Activated T-cell treated with anti-CD3 and anti-CD28 coated beads, Interleukin-2, amount 50 U/mL, for 72 hours (primary cell): ENCODE measurements at places on chromosomes 4 and X. TPM values are rescaled to one million over a fixed set of nuclear protein-coding genes. Genes with fewer than 3 reads are reported as not detected.
A peak's percentile ranks its signal among the peaks of the same experiment; 100 is the strongest.

DNA sequence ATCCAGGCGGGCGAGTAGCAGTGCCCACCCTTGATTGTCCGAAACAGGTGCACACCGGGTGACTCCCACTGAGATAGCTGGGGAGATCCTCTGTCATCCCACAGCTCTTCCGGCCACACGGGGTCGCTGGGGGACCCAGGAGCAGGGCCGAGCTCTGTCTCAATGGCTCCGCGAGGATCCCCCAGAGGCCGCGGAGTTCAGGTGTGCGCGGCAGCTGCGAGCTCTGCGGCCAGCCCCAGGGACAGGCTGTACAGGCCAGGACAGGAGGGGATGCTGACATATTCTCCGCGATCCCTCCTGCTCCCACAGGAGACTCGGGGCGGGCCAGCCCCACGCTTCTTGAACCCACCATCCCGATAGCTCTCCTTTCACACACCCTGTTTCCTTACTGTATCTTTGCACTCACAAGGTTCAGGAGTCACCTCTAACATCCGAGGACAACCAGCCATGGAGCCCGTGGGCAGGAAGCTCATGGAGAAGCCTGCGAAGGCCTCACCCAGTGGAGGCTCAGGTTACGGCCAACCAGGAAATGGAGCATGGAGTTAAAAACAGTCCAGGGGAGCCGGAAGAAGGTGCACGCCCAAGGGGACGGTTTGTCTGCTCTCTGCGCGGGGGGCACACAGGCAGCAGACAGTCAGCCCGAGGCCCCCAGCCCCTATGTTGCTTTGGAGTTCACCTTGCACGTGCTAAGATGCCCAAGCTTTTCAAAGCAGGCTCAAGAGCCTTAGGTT is 77.9 kb upstream of the AMELX start:
- H3K36me3 ChIP-seq = no peaks in the 10 kb centered on the region
- no peak overlapping the region for H3K4me3 ChIP-seq
- H3K4me1 ChIP-seq = no peaks in the 10 kb centered on the region
- H3K27ac ChIP-seq = no peak overlapping the region

- H3K4me1 ChIP-seq = no peaks in the 10 kb centered on the region
- no peaks in the 10 kb centered on the region for H3K36me3 ChIP-seq
- H3K27ac ChIP-seq = no peak overlapping the region
- peaks cover 8% of the 10 kb centered on the region for H3K27me3 ChIP-seq
Observed at GRCh38 chr4:155822572-155822971, 43.5 kb downstream of the ASIC5 start.

DNA sequence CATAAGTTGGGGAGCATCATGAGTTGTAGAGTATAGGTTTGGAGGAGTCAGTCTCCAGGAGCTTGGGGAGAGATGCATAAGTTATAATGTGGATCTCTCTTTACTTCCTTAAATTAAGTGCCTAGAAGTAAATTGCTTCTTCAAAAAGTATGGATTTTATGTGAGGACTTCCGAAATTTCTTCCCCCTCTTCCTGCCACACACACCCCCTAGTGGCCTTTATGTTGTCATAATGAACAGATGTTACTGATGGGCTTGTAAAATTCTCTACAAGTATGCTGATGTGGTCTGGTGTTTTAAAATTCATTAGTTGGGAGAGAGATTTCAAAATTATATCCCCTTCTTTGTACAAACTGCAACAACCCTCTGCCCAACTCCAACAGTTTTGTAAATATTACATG is 2.3 kb upstream of the METTL14 start:
- H3K27me3 ChIP-seq = no peaks in the 10 kb centered on the region
- H3K36me3 ChIP-seq = peaks cover 8% of the 10 kb centered on the region
- peak overlapping the region; percentile 58 for H3K4me3 ChIP-seq
- H3K4me1 ChIP-seq = peaks cover 17% of the 10 kb centered on the region
- no peak for DNase-seq
- H3K27ac ChIP-seq = peak overlapping the region; percentile 52

GRCh38 chrX:130694983-130695382 is 208.0 kb downstream of the ENOX2 start:
- no peak overlapping the region for H3K4me3 ChIP-seq
- DNase-seq = no peak

DNA sequence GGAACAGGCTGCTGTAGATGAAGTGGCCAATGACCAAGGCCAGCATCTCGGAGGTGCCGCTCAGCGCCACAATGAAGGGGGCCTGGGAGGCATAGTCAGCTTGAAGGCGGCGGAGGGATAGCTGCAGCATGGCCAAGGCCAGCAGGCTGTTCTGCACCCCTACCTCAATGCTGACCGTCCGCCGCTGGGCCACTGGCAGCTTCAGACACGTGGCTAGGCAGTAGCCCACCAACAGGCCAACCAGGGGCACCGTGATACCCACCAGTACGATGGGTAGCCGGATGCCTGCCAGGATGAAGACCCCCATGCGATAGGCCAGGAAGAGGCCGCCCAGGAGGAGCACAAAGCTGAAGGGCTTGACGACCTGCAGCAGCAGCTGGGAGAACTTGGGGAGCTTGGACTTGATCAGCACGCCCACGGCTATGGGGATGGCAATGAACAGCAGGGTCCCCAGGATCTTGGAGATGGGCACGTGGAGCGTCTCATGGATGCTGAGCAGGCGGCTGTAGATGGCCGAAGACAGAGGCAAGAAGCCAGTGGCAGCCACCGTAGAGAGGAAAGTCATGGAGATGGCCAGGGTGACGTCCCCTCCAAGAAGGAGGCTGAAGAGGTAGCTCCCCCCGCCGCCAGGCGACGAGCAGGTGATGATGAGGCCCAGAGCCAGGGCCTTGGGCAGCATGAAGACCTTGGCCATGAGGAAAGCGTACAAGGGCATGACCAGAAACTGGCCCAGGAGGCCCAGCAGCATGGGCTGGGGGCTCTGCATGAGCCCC is 1.3 kb upstream of the UBL4A start:
- peak overlapping the region; percentile 85 for H3K4me3 ChIP-seq
- peaks cover 15% of the 10 kb centered on the region for H3K4me1 ChIP-seq
- no peak for DNase-seq
- H3K27ac ChIP-seq = peak overlapping the region; percentile 3

- no peaks in the 10 kb centered on the region for H3K36me3 ChIP-seq
- no peaks in the 10 kb centered on the region for H3K4me1 ChIP-seq
- no peaks in the 10 kb centered on the region for H3K27me3 ChIP-seq
- DNase-seq = no peak
- no peak overlapping the region for H3K4me3 ChIP-seq
- H3K27ac ChIP-seq = no peak overlapping the region
Observed at GRCh38 chrX:116824785-116825184, 362.0 kb upstream of the CT83 start.

DNA sequence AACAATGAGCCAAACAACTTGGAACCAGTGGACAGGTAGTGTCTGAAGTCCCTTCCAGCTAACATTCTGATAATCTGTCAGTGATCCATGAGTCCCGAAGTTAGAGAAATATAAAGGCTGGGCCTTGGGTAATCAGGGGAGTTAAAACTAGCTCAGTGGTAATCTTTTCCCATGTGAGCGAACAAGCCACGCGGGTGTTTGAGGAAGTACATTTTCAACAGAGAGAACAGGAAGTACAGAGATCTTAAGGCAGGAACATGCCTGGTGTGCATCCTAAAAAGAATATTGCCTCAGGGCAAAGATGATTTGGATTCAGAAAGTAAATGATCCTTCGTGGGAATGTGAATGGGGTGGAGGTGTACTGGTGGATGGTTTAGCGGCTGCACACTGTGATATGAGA is 42.9 kb downstream of the FNIP2 start:
- peaks cover 47% of the 10 kb centered on the region for H3K4me1 ChIP-seq
- peak overlapping the region; percentile 25 for H3K27ac ChIP-seq
- peak overlapping the region; percentile 58 for H3K4me3 ChIP-seq
- no peak for DNase-seq

The BGN gene
- total RNA-seq = not detected
